ENCODE measurements at places on chromosomes 12 and 14.

- DNase-seq, result no peak
Measured at GRCh38 chr14:75513911-75514672, 8.2 kb upstream of the BATF start.

DNA sequence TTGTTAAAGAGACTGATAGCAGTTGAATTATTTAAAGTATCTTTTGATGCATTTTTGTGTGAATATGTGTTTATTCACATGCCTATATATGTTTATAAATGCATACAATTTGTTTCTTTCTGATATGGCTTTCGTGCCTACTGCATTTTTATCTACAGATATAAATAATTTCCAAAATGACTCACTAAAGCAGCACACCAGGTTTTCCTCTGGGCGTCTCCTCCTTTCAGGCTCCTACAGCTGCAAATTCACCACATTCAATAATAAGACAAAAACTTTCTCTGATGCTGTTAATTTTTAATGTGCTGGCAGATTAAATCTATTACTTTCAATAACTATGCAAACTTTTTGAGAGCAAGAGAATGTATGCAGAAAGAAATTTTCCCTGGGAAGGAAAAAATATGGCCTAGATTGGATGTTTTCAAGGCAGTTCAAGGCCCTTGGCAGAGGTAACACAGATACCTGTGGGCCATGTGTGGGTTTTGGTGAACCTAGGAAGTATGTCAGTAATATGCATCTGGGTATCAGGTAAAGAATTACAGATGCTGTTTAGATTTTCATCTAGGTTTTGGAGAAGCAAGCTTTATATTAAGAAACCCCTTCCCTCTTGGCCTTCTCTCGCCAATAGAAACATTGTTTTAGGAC, 381.8 kb downstream of the EGLN3 start:
- DNase-seq, result no peak

DNA sequence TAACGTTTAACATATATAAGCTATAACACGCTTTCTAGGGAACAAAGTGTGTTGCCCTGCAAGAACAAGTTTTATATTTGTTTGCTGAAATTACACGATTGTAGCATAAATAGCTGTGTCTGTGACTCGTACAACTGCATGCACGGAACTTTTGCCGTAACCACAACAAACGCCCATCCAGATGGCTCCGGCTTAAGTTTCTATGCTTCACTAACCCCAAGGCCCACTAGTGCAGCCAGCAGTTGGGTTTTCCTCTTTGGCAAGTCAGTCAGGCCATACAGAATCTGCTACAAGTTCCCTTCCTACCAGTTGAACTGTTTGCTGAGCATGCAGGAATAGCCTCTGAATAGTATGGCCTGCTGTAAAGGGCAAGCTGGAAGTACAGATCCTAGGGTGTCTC, 12.1 kb downstream of the CSRP2 start:
- DNase-seq, result no peak

DNA sequence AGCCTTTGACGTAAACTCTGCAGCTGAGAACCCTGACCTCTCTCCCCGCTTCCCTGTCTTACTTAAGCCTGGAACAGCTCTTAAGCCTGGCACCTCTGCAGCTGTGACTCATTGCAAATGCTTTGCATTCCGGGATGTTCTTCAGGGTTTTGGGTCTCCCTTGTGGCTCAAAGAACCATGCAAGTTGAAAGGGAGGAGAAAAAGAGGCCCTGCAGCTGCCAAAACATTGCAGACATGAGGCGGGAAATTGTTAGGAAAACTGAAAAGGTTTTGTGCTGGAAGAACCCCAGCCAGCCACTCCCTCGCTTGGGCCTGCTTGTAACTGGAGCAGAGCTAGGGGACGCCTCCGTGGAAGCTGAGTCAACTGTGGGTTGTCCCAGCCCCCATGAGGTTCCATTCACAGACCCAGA, 60.2 kb upstream of the FERMT2 start:
- DNase-seq, result peak; percentile 94

DNA sequence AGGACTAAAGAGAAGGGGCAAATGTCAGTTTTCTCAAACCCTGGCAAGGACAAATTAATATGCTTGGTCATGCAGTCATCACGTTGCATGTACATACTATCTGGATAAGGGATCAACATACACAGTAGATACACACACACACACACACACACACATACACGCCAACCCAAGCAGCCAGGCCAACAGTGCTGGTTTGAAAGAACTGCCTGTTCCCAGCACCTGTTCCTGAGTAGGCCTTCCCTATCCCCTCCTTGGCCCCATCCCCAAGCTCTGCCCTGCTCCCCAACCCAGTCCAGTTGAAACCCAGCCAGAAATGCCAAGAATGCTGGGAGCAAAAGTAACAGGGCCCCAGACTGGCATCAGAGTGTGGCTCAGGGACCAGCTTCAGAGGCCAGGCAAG, 4.4 kb downstream of the ITGA7 start:
- DNase-seq, result no peak

DNA sequence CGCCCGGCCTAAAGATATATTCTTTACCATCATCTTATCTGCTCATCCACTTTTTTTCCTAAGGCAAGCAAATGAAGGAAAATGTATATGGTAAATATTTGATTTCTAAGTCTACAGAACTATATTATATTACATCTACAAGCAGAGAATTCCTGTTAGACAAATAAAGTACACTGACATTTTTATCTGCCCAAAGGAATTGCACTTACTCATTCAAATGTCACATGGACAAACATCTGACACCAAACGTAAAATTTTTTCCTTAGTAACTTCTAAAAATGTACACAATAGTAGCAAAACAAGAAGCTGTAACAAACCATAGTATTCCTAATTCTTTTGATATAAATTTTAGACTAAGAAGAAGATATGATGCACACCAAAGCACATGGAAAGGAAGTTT, 51.0 kb downstream of the SPPL3 start:
- no peak for DNase-seq

DNA sequence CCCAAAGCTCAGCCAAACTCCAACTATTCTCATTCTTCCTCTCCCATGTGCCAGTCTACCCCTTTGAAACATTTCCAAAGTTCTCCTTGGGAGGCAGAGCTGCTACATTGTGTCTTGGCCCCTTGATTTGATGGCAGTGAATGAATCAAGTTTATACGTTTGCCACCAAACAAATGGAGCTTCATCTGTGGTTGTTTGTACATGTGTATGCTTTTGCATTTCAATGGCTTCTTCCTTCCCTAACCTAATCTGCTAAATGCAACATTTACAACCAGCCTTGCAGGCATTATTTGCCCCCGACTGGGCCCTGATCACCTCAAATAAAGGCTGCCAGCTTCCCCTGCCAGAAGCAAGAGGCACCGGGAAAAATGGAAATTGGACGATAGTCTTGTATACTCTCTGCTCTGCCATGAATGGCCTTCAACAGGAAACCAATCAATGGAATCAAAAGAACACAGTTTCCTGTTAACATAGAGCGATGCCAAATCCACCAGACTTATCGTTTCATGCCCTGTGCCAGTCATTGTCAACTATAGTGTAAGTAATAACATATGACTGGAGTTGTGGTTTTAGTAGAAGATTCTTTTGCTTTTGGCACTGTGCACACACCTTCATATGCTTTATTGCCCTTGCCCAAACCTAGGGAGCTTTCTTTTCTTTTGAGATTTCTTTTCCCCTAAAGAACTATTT, 97.8 kb downstream of the TMEM30B start:
- no peak for DNase-seq

GRCh38 chr14:55131370-55132137, 2.5 kb downstream of the LGALS3 start:
- peak; percentile 30 for DNase-seq

DNA sequence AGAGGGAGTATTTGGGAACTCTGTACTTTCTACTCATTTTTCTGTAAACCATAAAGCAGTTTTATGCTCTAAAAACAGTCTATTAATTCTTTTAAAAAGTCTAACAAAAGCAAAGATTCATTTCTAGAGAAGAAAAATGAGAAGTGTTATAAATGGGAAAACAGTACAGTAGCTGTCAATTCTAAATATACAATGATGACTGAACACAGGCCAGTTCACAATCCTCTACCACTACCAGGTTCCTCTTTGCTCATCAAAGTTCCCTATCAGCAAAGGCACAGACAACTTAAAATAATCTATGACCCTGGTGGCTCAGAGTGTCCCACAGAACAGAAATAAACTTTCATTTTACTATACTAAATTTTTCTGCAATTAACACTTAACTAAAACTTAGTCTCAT, 12.5 kb downstream of the NAA25 start:
- DNase-seq, result no peak

GRCh38 chr14:53062856-53063255, 90.3 kb downstream of the DDHD1 start:
- DNase-seq, result no peak

DNA sequence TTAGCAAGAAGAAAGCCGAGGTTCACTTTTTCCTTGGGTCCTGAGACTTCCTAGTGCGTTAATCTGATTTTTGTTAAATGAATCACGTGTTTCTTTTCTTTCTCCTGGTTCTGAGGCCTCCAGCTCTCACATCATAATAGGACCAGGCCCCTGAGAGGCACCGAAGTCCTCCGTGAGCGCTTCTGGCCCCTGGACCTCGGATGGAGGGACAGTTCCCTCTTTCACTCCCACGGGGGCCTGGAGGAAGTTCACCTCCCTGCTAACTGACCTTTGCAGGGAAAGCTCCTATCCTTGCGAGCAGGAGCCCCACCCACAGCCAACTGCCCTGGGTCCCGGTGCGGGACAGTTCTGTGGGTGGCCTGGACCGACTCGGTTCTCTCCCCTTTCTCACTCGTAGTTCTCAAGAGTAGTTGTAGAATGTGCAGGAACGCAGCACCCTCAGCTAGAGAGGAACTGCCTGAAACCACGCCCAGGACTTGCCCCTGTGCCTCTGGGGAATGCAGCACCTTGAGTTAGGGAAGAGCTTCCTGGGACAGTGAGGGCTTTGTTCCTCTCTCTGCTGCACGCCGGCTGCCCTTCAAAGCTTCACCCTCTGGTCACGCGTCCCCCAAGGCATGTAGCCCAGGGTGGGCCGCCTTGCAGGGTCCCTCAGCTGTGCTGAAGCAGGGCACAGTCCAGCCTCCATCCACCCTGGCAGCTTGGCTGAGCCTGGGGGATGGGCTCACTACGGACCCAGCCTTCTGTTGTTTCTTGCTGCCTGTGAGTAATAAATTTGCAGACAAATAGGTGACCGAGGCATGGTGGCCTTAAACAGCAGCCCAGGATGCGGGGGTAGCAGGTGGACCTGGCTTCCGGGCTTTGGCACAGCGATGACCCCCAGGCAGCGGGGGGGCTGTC, 264.6 kb downstream of the ADGRD1 start:
- no peak for DNase-seq

DNA sequence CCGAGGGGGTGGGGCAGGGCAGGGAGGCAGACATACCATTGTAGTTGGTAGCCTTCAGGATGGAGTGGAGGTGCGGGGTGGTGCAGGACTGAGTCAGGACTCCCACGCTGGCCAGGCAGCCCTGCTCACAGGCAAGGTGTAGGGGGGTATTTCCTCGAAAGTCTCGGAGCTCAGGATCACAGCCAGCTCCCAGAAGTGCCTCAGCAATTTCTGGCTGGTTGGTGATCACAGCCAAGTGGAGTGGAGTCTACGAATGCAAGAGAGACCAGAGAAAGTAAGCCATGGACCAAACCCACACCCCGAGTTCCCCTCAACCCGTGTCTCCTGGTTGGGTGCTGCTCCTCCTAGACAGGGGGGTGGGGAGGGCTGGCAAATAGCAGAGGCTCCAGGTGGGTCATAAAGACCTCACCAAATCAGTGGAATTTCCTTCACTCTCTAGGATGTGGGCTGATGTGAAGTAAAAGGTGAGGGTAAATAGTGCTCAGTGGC, 1.4 kb downstream of the NFKBIA start:
- DNase-seq, result peak; percentile 46

DNA sequence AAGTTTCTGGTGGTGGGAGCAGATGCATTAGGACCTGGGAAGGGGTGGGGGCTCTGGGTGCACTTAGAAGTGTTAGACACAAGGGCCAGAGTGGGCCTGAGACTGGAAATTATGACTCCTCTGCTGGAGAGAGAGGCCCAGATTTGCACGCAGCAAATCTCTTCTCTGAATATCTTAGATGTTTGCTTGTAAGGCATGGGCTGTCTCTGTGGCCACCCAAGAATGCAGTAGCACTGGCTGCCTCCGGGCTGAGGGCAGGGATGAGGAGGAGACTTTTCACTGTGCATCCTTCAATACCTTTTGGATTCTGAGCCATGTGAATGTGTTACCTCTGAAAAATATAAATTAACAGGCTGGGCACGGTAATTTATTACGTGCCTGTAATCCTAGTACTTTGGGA, 14.0 kb upstream of the RABGGTA start:
- DNase-seq, result no peak

DNA sequence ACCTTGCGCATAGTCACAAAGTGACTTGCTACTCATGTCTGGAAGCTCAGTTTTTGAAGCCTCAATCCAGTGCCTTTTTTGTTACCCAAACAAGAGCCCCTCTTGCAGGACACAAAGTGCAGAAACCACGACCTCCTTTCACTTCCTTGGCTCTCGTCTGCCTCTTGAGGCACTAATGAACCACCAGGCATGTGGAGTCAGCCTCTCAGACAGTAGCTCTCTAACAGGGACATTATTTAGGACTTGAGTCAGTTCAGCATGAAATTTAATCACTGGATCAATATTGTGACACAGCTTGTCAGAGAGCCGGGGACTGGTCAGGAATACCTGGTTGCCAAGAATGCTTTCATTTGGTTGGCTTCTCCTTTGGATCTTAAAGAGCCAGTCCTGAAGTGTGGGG, 46.7 kb downstream of the HSPB8 start:
- no peak for DNase-seq

- no peak for DNase-seq
Measured at GRCh38 chr12:96036765-96037455, 1.5 kb upstream of the LTA4H start.

- peak; percentile 44 for DNase-seq
Measured at GRCh38 chr12:1013618-1014489, 22.8 kb downstream of the ERC1 start.

DNA sequence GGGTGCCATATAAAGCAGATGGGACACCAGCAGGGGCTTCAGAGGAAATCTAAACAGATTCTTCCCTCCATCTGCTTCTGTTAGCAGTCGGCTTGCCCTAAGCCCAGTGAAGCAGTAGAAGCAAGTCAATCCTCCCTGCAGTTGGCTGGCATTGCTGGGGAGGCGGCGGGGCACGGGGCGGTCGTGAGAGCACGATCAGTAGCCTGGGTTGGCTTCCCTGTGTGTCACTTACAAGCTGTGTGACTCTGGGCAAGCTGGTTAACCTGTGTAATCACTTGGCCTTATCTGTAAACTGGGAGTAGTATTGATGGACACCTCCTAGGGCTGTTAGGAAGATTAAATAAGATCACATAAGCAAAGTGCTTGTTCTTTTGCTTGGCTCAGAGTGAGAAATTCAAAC, 19.4 kb downstream of the MYRFL start:
- DNase-seq, result no peak

- DNase-seq, result peak; percentile 97
Measured at GRCh38 chr12:111396726-111397445, 8.8 kb upstream of the SH2B3 start.

GRCh38 chr14:96287856-96288255, 31.8 kb downstream of the BDKRB1 start:
- DNase-seq, result no peak
